ENCODE measurements at places on chromosomes 11 and 22. TPM values are rescaled to one million over a fixed set of nuclear protein-coding genes. Genes with fewer than 3 reads are reported as not detected.

ZNF70 gene
- 1.9 TPM for polyA plus RNA-seq

PHF21B gene
- polyA plus RNA-seq = not detected

PKP3 gene
- 0.59 TPM for polyA plus RNA-seq

TBX10 gene
- not detected for polyA plus RNA-seq

MMP1 gene
- 1.5 TPM for polyA plus RNA-seq

KDM4D gene
- 1.3 TPM for polyA plus RNA-seq

IGSF22 gene
- polyA plus RNA-seq = not detected

SEPTIN3 gene
- polyA plus RNA-seq = 0.08 TPM

MMP13 gene
- not detected for polyA plus RNA-seq

INSC gene
- polyA plus RNA-seq = not detected

CASP5 gene
- polyA plus RNA-seq = not detected

SLC35F2 gene
- polyA plus RNA-seq = 41.0 TPM

SULT4A1 gene
- polyA plus RNA-seq = 0.49 TPM

CSF2RB gene
- 68.2 TPM for polyA plus RNA-seq

CCDC86 gene
- 32.3 TPM for polyA plus RNA-seq

LMNTD2 gene
- polyA plus RNA-seq = 2.6 TPM

SLC25A18 gene
- not detected for polyA plus RNA-seq

PARVA gene
- 40.6 TPM for polyA plus RNA-seq

OR52K2 gene
- polyA plus RNA-seq = not detected

IL17RA gene
- 22.9 TPM for polyA plus RNA-seq

AMBRA1 gene
- polyA plus RNA-seq = 14.4 TPM

MS4A1 gene
- not detected for polyA plus RNA-seq

INS gene
- polyA plus RNA-seq = not detected

KRTAP5-3 gene
- polyA plus RNA-seq = not detected

SHANK2 gene
- not detected for polyA plus RNA-seq

PLCB3 gene
- 33.3 TPM for polyA plus RNA-seq

CYB5R2 gene
- 5.0 TPM for polyA plus RNA-seq

ANO5 gene
- 0.32 TPM for polyA plus RNA-seq
